Cerebellar nuclear complex (tissue), 1 donor: ENCODE measurements at places on chromosomes 4 and X.

DNA sequence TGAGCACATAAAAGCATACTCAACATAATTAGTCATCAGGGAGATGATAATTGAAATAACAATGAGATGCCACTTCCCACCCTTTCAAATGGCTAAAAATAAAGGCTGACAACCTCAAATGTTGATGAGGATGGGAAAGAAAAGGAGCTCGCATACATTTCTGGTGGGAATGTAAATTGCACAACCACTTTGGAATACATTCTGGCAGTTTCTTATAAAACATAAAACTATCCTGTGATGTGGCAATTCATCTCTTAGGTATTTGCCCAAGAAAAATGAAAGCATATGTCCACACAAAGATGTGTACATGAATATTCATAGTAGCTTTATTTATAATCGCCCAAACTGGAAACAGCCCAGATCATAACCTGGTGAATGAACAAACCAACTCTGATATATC, 687 bp upstream of the ZNF275 start:
- DNase-seq: no peak

GRCh38 chr4:122746485-122746965, 14.0 kb downstream of the BBS12 start:
- no peak for DNase-seq

GRCh38 chrX:150361070-150361776, 1.9 kb upstream of the MAMLD1 start:
- DNase-seq: no peak

GRCh38 chrX:13598877-13599276, 29.5 kb downstream of the EGFL6 start:
- no peak for DNase-seq

- DNase-seq: no peak
Measured at GRCh38 chr4:185921583-185922555, 109.9 kb upstream of the SORBS2 start.

DNA sequence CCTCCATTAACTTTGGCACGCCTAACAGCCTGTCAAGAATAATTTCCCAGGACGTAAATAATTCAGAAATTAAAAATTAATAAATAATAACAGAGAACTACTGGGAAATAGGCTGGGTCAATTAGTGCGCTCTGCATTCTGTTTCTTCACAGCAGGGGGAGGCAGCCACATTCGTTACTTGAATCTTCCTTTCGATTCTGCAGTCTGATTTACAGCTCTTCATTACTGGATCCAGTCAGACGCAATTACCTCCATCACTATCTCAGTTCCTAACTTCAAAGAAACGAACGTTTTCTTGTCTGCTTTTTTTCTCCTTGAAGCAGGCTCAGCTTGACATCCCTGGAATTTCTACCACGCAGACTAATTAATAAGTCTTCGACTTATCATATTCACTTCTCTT, 9.0 kb upstream of the RPL34 start:
- DNase-seq: no peak

- no peak for DNase-seq
Measured at GRCh38 chrX:22135171-22135711, 103.1 kb downstream of the PHEX start.

GRCh38 chr4:153010146-153010545, 74.0 kb downstream of the FHDC1 start:
- DNase-seq: no peak

GRCh38 chr4:101584306-101584705, 206.2 kb upstream of the BANK1 start:
- no peak for DNase-seq

- no peak for DNase-seq
Measured at GRCh38 chrX:110287605-110288004, 30.3 kb downstream of the AMMECR1 start.

DNA sequence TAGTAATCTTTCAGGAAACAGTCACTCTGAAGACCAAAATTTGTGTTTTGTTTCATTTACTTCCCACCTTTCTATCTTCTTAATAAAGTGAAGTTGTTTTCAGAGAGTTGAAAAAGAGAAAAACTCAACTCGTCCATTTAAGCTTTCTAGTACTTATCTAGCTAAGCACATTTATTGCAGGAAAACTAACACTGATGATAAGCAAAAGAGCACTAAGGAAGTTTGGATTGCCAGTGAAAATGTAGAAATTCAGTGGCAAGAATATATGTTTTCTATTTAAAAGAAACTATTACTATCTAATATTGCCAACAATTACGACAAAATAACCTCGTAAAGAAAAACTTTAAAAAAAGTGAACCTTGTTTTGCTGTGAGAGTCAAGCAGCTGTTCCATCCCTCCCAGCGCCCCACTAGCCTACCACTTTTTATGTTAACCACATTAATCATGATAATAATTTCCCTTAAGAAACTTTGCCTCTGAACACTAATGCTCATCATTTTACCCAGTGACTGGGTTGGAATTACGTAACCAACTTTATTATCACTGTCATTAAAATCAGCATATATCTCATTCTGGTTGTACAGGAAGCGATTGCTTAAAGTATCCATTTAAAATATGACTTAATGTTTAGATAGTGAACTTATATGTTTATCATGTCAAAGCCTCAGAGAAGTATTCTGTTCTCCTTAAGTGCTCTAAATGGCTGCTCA, 24.8 kb downstream of the SPRY1 start:
- DNase-seq: no peak

- DNase-seq: no peak
Measured at GRCh38 chrX:54427837-54428424, 12.3 kb upstream of the TSR2 start.

DNA sequence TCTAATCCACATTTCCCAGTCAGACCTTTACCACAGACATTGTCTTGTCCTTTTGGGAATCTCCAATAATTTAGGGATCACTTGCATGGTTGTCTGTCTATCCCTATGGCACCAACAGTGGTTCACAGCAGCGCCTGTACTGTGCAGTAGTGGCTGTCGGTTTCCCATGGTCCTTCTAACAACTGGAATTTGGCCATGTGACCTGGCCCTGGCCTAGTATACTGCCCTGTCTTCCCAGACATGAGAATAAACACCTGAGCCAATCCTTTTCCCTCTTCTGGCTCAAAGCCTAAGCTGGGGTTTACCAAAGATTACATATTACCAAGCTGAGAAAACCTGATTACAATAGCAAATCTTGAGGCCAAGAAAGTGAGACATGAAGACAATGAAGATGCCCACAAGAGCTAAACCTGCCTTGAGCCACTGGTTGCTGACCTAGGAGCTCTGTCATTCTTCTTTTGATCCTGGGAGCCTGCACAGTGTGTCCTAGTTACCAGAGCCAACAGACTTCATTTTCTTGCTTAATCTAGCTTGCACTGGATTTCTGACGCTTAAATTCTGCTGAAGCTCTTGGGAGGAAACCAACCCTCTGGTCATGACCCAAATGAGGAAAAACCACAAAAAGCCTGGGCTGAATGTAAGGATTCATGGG, 92.1 kb downstream of the SCD5 start:
- DNase-seq: no peak

GRCh38 chrX:19709812-19710518, 177.4 kb downstream of the SH3KBP1 start:
- DNase-seq: no peak

DNA sequence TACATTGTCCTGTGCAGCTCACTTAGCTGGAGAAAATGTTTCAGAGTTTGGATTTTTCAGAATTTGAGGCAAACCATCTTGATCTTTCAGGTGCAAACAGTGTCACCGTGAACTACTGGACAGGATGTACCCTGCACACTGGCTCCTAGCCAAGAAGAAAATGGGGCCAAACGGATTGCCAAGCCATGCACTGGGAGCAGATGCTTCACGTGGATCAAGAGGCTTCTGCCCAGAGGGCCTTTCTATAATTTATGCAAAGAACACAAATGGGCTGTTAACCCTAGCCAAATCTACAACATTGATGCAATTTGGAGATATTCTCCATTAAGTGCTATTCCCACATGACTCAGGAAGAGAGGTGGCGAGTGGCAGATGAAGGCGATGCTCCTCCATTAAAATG, 46.9 kb upstream of the ATP8A1 start:
- no peak for DNase-seq

- no peak for DNase-seq
Measured at GRCh38 chrX:17438221-17438620, 63.2 kb downstream of the NHS start.

- DNase-seq: no peak
Measured at GRCh38 chr4:55447108-55447708, 51.5 kb downstream of the TMEM165 start.

DNA sequence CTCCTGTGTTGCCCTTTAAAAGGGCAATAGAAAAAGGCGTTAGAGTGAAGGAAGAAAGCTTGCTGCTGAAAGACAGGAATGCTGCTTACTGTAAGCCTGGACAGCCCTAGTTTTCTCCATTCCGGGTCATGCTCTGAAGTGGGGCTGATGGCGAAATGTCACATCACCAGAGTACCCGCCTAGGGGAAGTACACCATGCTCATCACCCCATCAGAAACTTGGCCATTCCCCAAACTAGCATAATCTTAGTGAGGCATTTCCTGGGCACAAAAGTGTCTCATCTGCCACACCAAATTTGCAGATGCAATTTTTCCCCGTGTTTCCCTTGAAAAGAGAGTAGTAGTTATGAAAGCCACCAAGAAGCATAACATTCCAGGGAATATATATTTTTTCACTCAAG, 47.8 kb upstream of the CAMK2D start:
- DNase-seq: no peak

DNA sequence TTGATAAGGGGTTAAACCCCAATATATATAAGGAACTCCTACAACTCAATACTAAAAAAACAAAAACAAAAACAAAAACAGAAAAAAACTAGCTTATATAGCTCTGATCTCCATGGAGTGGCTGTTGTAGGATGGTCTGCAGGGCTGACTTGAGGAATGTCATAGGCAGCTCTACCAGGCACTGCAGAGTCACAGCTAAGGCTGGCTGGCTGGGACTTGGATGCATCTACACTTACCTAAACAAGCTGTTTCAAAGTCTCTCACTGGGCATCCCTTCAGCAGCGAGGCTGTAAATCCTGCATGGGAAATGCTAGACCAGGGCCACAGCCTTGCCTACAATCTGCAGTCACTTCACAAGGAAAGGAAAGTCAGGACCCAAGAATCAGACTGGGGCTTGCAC, 61.3 kb downstream of the HOPX start:
- no peak for DNase-seq

GRCh38 chr4:154490234-154490582, 1.4 kb downstream of the DCHS2 start:
- DNase-seq: no peak

- DNase-seq: no peak
Measured at GRCh38 chrX:20313899-20314298, 47.2 kb upstream of the RPS6KA3 start.

GRCh38 chrX:131633285-131633917, 89.5 kb downstream of the OR13H1 start:
- DNase-seq: no peak

GRCh38 chrX:15812192-15812938, 22.1 kb downstream of the ZRSR2 start:
- DNase-seq: no peak

- DNase-seq: no peak
Measured at GRCh38 chr4:107519053-107519452, 201.0 kb downstream of the PAPSS1 start.

GRCh38 chr4:122010610-122011009, 58.8 kb upstream of the TRPC3 start:
- no peak for DNase-seq

DNA sequence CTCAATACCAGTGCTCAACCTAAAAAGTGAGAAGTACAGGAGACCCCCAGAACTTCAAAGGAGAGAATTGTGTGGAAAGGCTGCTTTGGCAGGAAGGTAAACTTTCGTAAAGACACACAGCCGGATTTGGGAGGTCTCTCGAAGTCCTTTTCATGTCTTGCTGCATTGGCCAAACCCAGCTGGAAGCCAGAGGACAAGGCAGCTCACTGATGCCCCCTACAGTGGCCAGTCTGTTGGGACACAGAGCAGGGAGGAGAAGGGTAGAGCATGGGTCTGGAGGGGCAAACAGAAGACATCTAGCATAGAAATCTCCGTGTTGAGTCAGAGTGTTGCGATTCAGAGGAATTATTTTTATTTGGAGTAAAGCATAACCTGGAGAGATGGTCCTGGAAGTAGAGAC, 198.9 kb downstream of the ANK2 start:
- DNase-seq: no peak

- no peak for DNase-seq
Measured at GRCh38 chr4:100466501-100466900, 51.3 kb downstream of the EMCN start.

DNA sequence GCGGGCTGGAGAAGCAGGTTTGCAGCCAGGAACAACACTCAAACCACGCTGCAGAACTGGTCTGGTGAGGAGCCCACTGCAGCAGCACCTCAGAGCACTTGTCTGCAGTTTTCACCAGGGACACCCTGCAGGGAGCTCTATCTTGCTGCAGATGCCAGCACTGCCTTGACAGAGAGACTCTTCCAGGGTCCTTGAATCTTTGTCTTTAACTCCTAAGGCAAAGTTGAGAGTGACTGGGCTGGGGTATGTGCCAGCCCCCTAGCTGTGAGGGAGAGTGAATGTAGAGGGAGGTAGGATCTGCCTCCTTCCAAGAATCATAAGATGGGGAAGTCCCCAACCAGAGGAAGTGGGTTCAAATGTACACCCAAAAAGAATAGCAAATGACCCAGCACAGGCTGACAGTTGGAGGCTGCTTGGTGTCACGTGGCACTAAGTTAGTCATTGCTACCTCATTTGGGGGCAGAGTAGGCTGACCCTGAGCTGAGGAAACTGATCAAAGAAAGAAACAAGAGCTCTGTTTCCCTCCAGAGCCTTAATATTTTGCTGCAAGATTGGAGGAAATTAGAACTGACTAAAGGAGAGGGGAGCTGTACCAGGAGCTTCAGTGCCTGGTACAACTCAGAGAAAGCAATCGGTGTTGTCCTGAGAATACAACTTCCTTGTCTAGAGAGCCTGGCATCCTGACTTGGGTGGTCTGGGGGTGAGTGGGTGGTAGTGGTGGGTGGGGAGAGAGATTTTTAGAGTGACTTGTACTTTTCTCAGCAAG, 28.2 kb upstream of the HUWE1 start:
- no peak for DNase-seq

DNA sequence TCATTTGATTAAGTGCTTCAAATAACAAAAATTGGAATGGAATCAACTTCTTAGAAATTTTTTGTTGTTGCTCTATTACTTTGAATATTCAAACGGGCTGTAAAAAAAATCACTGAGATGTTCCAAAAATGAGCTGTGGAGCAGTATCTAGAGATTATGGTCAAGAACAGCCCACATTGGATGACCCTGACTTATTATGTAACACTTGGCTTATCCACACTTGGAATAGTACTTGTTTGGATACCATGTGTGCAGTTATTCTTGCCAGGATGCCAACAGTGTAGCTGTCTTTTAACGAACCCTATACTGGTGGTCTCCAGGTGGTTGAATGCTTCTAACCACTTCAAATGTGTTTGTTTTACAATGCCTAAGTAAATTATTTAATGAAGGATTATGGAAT, 64.9 kb upstream of the CAMK2D start:
- peak; percentile 88 for DNase-seq

- no peak for DNase-seq
Measured at GRCh38 chrX:1597345-1598020, 6.1 kb downstream of the AKAP17A start.

- DNase-seq: no peak
Measured at GRCh38 chr4:121739575-121739974, 25.4 kb downstream of the SMIM43 start.
